AG04450 (cell line): ENCODE measurements at places on chromosomes 7 and 10.

GRCh38 chr10:124308811-124309210 lies 109.9 kb downstream of the OAT start:
- no peak for DNase-seq

GRCh38 chr10:83017076-83017867 lies 1122.0 kb upstream of the GHITM start:
- no peak for DNase-seq

DNA sequence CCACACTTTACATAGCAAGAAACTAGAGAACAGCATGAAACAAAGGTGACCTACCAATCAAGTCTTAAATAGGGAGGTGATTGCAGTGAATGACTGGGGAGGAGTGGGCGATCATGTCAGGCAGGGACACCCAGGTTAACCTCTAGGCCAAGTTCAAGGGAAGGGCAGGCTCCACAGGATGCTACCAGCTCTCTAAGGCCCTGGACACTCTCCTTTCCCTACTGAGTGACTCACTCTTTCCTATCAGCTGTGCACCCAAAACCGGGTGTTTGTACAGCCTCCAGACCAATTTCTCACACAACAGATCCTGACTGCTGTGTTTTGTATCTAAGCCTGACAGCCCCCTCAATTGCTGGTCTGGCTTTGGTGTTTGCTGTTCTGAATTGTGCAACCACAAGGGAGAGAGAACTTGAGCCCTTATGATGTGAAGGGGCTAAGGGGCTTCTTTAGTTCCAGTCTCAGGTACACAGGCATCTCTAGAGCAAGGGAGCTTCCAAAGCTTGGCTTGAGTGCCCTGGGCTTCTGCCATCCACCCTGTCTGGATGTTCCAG lies 107.8 kb downstream of the TBXAS1 start:
- DNase-seq = peak; percentile 62

DNA sequence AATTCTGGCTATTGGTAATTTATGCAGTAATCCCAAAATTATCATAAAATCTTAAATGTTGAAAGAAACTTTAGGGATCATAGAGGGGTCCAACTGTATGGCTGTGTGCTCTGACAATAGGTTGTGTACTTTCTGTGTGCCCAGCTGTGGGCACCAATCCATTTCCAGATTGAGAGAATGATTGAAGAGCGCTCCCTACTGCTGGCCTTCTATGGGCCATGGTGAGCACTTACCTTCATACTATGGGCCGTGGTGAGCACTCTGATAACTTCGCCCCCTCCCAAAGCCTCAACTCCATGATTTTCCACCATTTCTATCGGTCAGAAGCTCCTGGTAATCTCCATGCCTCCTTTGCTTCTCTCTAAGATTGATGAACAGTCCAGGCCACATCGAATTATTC lies 118.6 kb downstream of the STRA8 start:
- DNase-seq = no peak
